BE2C (cell line): ENCODE measurements at places on chromosomes 12 and 14.

DNA sequence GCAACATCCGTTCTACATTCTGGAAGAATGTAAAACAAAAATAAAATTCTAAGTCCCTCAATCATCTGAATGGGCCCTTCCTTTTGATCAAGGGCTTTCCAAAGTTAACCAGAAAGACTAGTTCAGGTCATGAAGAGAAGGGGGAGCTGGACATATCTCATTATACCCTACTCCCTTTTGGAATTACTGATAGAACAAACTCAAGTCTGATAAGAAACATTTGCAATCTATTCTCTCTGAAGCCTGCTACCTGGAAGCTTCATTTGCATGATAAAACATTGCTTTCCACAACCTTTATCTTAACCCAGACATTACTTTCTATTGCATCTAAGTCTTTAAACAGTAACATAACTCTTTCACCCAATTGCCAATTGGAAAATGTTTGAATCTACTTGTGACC lies 8.3 kb upstream of the ACSM4 start:
- DNase-seq = no peak

DNA sequence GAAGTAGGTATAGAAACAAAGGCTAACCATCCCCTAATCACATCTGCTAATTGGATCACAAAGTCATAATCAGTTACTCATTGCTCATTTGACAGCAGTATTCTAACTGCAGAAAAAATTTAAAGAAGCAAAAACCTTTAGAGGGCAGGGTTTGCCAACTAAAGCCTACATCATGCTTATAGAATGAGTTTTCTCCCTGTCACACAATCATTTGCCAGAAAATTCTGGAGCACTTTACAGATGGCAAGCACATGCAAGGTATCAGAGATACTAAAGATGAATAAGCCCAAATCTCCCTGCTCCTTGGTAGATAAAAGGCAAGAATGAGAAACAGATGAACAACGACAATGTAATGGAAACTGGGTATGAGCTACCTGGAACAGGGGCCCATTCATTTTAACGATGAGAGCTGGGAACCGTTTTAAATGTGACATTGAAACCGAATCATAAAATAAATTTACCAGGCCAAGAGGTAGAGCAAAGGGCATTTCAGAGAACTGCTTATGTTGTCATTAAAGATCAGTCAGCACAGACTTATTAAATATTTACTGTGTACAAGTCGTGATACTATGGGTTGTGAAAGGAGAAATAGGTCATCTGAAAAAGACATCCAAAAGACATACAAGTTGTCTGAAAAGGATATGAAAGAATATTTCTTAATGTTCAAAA lies 211.4 kb upstream of the ABCD2 start:
- no peak for DNase-seq

- DNase-seq = no peak
Measured at GRCh38 chr12:51322452-51322851, 1.5 kb downstream of the BIN2 start.

DNA sequence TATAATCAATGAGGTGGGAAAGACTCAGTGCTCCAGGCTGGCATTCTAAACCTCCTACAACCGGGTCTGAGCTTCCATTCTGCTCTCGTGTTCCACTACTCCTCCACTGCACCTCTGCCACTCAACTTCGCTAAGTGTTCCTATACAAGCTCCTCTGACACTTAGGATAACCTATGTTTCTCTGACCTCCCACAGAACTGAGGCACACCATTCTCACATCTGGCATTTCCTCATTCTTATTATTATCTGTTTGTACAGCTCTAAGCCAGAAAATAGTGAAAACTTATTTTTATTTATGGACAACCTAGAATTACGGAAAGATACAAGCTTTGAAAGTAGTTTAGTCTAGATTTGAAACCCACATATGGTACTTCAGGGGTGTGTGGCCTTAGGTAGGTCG lies 127.0 kb downstream of the MED13L start:
- DNase-seq = no peak

GRCh38 chr12:6178981-6179761 lies 21.0 kb upstream of the CD9 start:
- DNase-seq = no peak

DNA sequence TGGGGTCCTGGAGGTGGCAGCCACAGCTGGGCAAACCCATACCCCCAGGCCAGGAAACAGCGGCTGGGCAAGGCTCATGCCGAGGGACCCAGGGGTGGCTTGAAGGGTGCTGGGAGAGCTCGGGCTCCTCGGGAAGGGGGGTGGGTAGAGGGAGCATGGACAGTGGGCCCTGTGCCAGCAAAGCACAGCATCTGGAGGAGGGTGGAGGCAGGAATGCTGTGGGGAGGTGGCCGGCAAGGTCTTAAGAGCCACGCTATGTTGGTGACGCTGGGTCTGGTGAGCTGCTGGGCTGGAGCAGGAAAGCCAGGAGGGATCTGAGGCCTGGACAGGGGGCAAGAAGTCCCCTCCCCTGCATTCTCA lies 48.2 kb upstream of the DLK1 start:
- peak; percentile 89 for DNase-seq
